AG20443 (cell line): ENCODE measurements at places on chromosomes 13 and 19.
A peak's percentile ranks its signal among the peaks of the same experiment; 100 is the strongest.

- no peak for DNase-seq
These were observed 30.6 kb downstream of the FGF9 start for GRCh38 chr13:21701460-21701859.

GRCh38 chr13:33884531-33885220, 66.7 kb downstream of the RFC3 start:
- DNase-seq, result no peak

GRCh38 chr19:1807695-1808394, 4.2 kb downstream of the ATP8B3 start:
- DNase-seq, result no peak

DNA sequence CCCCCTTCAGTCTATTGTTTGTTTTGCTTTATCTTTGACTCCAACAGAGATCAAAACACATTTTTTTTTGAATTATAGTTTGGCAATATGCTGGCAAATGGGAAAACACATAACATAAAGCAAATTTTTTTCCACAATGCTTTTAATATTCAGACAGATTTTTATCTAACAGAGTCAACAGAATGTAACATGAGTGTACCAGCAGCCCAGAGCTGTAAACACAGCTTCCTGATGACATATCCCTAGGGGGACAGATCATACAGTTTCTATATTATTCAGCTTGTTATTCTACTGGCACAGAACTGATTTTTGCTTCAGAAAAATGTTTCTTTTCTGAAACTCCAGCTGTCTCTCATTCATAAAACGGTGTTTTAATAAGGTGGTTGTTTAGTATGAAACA, 168.8 kb downstream of the OLFM4 start:
- no peak for DNase-seq

DNA sequence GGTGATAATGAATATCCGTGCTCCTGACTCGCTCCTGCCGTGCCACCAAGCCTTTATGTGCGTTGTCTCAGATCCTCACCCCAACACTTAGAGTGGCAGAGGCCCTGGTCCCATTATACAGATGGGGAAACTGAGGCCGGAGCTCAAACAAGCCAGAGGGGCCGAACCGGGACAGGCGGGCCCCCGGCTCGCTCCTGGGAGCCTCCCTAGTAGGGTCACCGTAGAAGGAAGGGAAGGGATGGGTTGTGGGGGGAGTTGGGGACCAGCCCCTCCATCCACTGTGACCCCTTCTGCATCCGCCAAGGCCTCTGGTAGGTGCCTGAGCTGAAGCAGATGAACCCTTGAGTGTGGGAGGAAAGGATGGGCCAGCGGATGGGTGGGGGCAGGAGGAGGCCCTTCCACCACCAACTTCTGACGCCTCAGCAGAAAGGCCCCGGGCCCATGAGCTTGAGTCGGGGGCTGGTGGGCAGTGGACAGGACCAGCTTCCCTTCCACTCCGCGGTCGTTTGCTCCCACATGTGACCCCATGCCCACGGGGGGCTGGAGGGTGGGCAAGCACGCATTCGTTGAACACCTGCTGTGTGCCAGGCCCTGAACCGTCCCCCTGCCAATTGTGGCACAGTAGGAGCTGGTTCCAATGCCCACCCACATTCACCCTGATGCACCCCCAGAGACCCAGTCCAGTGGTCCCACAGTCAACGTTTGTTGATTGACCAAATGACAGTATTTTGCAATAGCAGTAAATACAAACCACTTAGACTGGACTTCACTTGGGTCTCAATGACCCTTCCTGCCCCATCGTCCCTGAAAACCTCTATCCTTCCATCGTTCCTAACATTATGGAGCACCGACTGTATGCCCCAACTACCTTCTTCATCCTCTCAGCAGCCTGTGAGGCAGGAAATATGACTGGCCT, 24.2 kb upstream of the TCF3 start:
- no peak for DNase-seq

GRCh38 chr13:42259515-42259914, 12.4 kb upstream of the AKAP11 start:
- no peak for DNase-seq

- no peak for DNase-seq
These were observed 1.4 kb downstream of the STK11 start for GRCh38 chr19:1206864-1207450.

DNA sequence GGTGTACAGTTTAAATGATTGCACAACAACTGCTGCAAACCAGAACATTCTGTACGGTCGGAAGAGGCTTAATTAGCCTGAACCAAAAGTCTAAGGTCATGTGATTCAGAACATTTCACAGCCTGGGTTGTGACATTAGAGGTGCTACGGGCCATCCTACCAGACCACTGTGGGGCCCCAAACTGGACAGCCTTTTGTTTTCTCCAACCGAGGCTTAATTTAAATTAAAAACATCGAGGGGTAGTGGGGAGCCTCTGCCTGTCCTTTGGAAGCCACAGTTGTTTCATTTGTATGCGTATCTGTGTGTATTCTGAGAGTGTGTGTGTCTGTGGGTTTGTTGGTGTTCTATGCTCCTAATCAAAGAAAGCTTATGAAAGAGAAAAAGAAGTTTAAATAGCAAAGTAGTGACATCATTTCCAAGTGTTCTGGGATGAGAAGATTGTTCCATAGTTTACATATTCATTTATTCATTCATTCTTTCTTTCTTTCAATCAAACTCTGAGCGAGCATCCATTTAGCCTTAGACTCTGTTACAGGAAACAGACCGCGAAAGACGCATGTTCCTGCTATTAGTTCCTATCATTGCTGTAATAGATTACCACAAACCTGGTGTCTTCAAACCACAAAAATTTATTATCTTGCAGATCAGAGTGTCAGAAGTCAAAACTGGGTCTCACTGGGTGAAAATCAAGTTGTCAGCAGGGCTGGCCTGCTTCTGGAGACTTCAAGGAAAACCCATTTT, 444.8 kb downstream of the FOXO1 start:
- peak; percentile 16 for DNase-seq

GRCh38 chr13:67216864-67217263, 13.3 kb downstream of the PCDH9 start:
- DNase-seq, result no peak

GRCh38 chr19:20080656-20081055, 2.9 kb downstream of the ZNF90 start:
- DNase-seq, result no peak

DNA sequence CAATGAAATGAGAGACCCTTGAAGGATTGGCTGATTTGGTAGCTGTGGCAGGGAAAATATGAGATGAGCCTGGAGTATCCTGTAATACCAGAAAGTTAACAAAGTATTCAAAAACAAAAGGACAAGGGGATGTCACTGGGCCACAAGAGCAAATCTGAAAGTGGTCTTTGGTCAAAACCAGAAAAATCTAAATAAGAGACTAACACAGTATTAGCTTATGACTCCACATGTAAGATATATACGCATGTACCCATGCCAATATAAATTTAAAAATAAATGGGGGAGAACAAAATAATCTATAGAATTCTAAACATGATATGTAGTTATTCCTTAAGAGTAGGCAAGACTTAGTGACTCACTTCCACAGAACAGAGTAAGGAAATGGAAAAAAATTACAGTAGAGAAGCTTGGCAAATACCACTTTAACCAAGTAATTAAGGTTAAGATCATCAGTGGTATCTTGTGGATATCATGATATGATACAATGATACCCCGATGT, 16.9 kb downstream of the KLF12 start:
- DNase-seq, result no peak

DNA sequence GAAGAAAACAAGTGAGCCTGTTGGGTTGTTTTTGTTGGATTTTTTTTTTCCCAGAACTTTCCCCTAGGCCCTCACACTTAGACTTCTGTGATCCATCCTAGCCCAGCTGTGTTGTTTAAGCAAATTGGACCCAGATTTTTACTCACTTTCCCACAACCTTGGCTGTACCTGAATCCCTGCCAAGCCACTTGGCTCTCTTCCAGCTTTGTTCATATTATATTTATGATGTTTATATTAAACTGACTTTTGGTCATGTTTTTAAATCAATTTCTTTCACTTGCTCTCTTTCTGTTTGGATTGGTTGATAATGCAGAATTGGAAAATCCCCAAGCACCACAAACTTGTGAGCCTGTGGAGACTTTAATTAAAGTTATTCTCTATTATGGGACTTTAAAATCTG, 16.6 kb downstream of the OLFM4 start:
- DNase-seq, result no peak

DNA sequence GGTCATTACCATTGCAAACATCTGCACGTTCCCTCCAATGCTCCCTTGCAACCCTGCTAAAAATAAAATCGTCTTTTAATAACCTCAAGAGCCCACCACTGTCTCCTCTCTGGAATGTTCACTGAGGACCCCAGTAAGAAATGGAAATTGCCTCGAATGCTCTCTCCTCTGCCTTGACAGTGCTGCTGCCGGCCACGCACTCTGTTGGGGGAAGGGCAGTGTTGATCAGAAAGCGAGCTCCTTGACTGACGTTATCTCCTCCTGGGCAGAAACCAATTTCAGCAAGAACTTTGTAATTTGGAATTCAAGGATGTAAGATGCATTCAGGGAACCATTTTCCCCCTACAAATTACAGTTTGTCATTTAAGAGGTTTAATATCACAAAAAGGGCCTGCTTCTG, 718.5 kb downstream of the UQCRFS1 start:
- DNase-seq, result no peak

DNA sequence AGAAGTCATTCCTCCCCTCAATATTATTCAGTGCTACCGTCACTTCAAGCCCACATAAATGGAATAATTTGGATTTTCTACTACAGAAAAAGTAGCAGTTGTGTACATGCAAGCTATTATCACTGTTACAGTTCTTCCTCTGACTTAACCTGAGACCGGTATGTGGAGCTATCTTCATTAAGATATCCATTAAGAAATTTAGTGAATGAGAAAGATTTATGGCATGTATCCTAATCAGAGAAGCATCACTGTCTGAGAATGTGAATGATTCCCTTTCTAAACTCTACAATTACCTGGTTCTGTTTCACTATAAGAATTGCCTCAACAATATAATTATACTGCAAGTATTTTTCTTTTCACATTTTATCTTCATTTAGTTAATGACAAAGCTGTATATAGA, 278.7 kb downstream of the KLF5 start:
- DNase-seq, result no peak

DNA sequence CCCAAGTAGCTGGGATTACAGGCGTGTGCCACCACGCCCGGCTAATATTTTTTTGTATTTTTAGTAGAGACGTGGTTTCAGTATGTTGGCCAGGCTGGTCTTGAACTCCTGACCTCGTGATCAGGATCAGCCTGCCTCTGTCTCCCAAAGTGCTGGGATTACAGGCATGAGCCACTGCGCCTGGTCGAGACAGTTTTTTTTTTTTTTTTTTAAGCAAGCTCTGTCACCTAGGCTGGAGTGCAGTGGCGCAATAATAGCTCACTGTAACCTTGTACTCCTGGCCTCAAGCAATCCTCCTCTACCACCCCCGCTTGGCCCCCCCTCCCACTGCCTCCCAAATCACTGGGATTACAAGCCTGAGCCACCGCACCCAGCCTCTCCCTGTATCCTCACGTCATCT, 6.4 kb upstream of the MAP2K7 start:
- DNase-seq, result no peak

DNA sequence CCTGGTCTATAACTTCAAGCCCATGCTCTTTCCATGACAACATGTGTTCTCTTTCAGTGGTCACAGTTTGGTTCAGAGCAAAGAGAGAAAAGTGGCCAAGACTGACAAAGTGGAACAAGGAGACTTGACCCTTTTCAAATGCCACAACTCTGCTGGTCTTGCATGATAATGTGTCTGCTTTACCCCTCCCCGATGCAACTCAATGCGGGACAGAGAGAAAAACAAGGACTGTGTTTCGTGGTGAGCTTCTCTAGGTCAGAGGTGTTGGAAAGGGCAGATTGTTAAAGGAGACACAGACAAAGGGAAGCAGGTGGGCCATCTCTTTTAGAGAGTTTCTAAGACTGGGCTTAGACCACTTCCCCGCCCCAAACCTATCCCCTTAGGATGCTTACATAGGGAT, 61.6 kb upstream of the SERTM1 start:
- DNase-seq, result no peak

GRCh38 chr13:62710787-62711186, 1295.1 kb upstream of the PCDH20 start:
- DNase-seq, result no peak

DNA sequence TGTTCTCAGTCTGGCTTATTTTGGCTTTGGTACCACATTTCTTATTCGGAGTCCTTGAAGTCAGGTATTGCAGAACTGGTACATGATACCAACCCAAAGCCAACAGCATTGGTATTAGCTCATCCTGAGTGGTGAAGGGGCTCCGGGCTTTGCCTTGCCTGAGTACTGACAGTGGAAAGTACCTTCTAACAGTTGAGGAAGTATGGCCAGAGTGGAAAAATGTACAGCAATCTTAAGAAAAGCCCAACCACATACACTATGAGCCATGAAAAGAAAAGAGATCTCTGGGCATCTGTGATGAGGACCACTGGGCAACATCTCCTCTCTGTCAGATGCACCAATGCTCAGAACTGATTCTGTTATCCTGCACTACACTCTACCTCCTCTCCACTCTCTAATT, 8.3 kb downstream of the LCP1 start:
- DNase-seq, result no peak
